Right renal cortex interstitium (tissue), 3 donors: ENCODE measurements at places on chromosomes 5 and 9. TPM values are rescaled to one million over a fixed set of nuclear protein-coding genes. Genes with fewer than 3 reads are reported as not detected.

Gene IL4
- polyA plus RNA-seq: not detected

Gene ARAP3
- polyA plus RNA-seq: 17.1 TPM

Gene GPR150
- not detected for polyA plus RNA-seq

- DNase-seq: no peak
Measured at GRCh38 chr5:37604290-37604689, 225.2 kb downstream of the WDR70 start.

DNA sequence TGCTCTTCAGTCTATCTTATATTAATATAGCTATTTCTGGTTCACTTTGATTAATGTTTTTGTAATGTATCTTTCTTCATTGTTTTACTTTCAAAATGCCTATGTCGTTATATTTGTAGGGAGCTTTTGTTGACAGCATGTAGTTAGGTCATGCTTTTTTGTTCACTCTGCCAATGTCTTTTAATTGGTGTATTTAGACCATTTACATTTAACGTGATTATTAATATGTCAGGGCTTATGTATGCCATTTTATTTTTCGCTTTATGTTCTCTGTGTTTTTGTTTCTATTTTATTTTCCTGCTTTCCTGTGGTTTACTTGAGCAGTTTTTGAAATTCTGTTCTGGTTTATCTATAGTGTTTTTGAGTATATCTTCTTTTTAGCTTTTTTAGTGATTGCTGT, 10.8 kb downstream of the GARIN3 start:
- DNase-seq: no peak
